ENCODE measurements at places on chromosomes 2 and 18. TPM values are rescaled to one million over a fixed set of nuclear protein-coding genes. Genes with fewer than 3 reads are reported as not detected.

Gene EMILIN1
- total RNA-seq = 0.59 TPM

Gene MAPRE2
- total RNA-seq = 17.2 TPM

Gene CHRND
- not detected for total RNA-seq

Gene UNC80
- not detected for total RNA-seq

Gene RAB10
- 167 TPM for total RNA-seq

Gene IL36G
- not detected for total RNA-seq

Gene EPB41L3
- 0.34 TPM for total RNA-seq

Gene PELI1
- total RNA-seq = 7.9 TPM

Gene NGEF
- total RNA-seq = 12.6 TPM

Gene COLEC12
- total RNA-seq = not detected

Gene RABL2A
- 14.3 TPM for total RNA-seq

Gene ELOA2
- total RNA-seq = not detected

Gene FOXI3
- not detected for total RNA-seq

Gene ZNF519
- 6.5 TPM for total RNA-seq

Gene AGAP1
- 43.8 TPM for total RNA-seq

Gene ALPP
- 0.34 TPM for total RNA-seq

Gene EVX2
- not detected for total RNA-seq

Gene FAM228A
- total RNA-seq = not detected

Gene CAPN14
- not detected for total RNA-seq

Gene POMC
- total RNA-seq = not detected

Gene SKA1
- 34.5 TPM for total RNA-seq

Gene MERTK
- 5.7 TPM for total RNA-seq

Gene TCF23
- not detected for total RNA-seq

Gene HES6
- total RNA-seq = 47.8 TPM

Gene NXPH2
- total RNA-seq = not detected

Gene CENPA
- total RNA-seq = 45.8 TPM

Gene B3GNT7
- 6.1 TPM for total RNA-seq

Gene CNRIP1
- total RNA-seq = not detected

Gene RAB17
- total RNA-seq = 41.8 TPM

Gene PMAIP1
- 66.7 TPM for total RNA-seq

Gene CDK15
- total RNA-seq = not detected

Gene MAIP1
- total RNA-seq = 32.5 TPM

Gene MAL
- total RNA-seq = not detected

Gene TDRD15
- not detected for total RNA-seq

Gene TAF4B
- 17.8 TPM for total RNA-seq

Gene STPG4
- 10.6 TPM for total RNA-seq

Gene OR6B2
- not detected for total RNA-seq

Gene ZNF804A
- 0.61 TPM for total RNA-seq

Gene HK2
- total RNA-seq = 42.5 TPM

Gene ADI1
- 27.0 TPM for total RNA-seq

Gene CCBE1
- total RNA-seq = 0.84 TPM

Gene AMER3
- not detected for total RNA-seq

Gene BIN1
- 31.8 TPM for total RNA-seq

Gene GALNT5
- total RNA-seq = 3.9 TPM

Gene SELENOI
- 63.3 TPM for total RNA-seq

Gene CCDC85A
- total RNA-seq = 0.10 TPM

Gene GRHL1
- total RNA-seq = 8.5 TPM

Gene TNP1
- not detected for total RNA-seq

Gene ARHGAP28
- not detected for total RNA-seq

Gene C2orf78
- total RNA-seq = 1.5 TPM

Gene ST8SIA3
- total RNA-seq = not detected

All from HCT116 (cell line).